ENCODE measurements at places on chromosomes 13 and 19.
A peak's percentile ranks its signal among the peaks of the same experiment; 100 is the strongest.

DNA sequence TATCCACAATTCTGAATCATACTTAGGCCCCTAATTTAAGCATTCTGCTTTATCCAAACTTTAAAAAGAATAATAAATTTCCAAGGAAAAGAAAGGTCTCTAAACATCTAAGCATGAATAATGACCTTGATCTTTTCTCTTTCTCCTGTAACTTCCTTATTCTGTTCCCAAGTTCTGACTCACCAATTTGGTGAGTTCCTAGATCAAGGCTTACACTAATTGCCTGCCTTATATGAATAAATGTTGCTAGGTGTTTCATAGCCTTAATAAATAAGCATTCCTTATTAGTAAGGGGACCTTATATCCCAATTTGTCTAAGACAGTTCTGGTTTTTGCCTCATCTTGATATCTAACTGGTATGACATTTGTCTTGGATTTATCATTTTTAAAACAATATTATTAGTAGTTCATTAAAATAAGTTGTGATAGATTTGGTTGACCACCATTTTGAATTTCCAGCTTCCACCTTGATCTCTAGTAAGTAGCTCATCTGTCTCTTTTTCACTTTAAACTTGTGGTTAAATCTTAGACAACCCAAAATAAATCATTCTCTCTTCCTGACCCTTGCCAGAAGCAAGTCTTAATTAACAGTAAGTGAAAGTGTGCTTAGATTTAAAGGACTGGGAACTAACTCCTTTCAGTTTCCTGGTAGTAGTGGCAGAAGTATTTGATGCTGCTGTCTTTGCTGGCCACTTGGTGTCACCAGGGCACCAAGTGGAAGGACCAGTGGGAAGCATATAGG is 121.2 kb upstream of the MLNR start:
- no peak for DNase-seq

- DNase-seq, result no peak
These were observed 44.2 kb downstream of the WASF3 start for GRCh38 chr13:26601669-26602068.

DNA sequence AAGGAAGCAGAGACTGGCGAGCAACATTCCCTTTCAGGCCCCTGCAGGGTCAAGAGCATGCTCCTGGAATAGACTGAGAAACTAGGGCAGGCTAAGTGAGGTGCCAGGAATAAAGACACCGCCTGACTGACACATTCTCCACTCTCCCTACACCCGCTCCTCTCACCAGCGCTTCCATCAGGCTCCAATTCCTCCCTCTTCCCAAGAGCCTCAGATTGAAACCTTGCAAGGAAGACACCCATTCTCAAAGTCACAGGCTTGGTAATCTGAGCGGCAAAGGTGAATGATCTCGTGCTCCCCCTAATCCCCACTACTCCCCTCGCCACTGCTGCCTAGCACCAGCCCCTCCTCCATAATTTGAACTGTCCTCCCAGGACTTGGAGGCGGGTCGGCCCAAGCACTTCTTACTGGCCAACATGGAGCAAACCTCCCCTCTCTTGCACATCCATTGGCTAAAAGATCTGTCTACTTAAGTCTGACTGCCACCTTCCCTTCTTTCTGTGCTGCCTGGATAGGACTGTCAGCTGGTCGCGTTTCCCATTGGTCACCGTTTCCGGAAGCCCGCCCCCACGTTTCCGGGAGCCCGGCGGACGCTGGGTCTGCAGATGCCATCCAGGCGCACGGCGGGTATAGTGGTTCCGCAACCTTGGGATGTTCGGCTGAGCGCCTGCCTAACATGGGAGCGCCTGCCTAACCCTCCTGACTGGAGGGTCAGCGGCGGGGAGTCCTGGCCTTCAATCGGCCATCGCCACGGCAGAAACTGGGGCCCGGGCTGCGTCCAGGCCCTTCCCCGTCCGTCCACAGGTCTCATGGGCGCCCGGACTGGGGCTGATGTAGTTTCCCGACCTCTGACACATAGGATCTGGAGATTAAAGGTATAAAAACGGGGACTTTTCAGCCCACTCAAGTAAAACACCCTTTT is 33.6 kb downstream of the ZNF383 start:
- DNase-seq, result no peak

GRCh38 chr13:97212601-97213040 is 9.5 kb upstream of the MBNL2 start:
- no peak for DNase-seq

- DNase-seq, result no peak
These were observed 626.9 kb downstream of the EFNB2 start for GRCh38 chr13:105908586-105908985.

DNA sequence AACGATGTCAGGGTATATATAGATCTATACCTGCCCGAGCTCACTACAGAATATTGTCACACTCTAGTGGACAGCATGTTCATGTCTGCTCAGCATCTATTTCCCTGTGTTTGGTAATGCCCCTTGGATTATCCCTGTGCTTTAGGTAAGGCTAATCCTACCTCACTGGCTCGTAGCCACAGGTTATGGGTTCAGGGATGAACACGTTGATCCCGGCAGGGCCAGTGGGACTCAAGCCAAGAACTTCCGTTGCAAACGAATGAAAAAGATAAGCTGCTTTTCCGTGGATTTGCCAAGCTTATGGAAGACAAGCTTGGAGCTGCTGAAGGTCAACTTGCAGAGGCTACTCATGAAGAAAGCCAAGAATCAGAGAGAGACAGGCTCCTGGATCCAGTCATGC is 400.0 kb upstream of the TSHZ3 start:
- DNase-seq, result no peak

DNA sequence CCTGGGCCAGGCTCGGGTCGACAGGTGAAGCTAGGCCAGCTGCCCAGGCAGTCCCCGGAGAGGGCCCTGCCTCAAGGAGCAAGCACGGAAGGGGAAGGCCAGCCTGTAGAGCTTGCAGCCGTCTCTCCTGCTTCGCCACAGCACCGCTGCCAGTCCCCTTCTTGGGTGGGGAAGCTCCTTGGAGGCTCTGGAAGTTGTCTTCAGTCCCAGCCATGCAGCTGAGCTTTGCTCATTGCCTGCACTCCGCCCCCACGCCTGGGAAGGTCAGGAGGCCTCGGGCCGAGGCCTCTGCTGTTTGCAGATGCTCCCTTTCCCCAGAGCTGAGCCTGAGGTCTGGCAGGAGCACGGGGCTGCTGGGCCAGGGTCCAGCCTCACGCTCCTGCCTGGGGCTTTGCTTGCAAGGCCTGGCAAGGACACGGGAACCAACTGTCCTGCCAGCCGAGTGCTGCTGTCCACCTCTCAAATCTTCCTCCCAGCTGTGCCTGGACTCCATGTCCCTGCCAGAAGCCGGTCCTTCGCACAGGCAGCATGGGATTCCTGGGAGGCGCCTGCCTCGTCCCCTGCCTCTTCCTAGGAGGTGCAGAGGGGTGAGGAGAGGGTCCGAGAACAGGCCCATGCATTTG is 13.3 kb downstream of the PLEKHF1 start:
- no peak for DNase-seq

DNA sequence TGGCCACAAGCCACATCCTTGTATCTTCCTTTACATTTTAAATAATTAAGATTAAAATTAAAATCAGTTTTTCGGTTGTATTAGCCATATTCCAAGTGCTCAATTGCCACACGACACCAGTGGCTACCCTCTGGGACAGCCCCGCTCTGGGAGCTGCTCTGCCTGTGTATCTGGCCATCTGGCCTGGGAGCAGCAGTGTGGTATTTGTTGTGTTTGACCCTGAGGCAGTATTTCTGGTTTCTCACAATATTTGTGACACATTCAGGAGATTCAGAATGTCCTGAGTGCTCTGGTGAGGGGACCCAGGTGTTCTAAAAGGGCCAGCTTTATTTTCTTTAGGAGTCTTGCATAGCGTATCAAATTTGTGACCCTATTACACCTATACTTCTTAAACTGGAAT is 179.0 kb downstream of the SUCLA2 start:
- DNase-seq, result no peak

DNA sequence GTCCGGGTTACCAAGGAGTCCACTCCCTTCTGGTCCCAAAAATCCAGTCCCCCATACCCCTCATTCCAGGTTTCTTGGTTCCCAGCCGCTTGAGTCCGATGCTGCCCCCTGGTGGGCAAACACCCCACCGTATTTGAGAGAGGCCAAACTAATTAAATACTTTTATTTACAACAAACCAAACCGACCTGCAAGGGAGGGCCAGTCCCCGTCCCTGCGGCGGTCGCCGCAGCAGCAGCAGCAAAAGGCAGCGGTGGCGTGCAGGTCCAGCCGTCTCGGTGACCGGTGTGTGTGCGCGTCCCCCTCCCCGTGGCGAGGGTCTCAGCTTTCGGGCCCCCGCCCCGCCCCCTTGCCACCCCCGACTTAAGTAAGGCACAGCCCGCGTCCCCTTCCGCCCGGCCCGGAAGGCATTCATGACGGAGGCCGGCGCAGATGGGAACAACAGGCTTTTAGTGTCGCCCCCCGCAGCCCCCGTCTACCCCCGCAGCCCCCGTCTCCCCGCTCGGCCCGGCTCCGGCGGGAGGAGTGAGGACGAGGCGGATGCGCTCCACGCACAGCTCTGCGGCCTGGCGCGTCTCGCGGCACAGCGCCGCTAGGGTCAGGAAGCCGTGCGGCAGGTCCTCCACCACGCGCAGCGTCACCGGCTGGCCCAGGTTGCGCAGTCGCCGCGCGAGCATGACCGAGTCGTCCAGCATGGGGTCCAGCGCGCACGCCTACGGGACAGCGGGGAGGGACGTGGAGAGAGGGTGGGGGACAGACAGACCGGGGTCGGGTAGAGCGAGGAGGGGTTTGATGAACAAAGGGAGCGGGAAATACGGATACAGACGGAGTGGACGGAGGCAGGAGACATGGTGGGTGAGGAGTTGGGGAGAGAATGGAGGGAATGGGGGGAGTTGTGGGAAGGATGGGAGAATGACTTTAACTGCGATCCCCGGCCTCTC is 11.5 kb upstream of the CNFN start:
- peak; percentile 57 for DNase-seq

DNA sequence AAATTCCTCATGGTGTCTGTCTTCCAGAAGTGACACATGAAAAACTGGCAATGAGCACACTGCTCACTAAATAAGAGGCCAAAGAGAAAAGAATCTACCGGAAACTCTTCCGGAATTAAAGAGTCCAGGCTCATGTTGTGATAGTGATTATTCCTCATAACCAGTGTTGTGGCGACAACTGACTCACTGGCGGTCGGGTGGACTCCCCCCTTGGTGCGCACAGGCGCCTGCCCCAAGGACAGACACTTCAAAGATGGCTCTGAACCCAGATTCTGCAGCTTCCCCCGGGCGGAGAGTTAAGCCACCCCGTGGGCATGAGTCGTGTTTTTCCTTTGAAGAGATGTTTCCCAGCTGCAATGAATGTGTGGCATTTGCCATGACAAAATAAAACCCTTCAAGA is 10.3 kb downstream of the IL17D start:
- DNase-seq, result no peak

DNA sequence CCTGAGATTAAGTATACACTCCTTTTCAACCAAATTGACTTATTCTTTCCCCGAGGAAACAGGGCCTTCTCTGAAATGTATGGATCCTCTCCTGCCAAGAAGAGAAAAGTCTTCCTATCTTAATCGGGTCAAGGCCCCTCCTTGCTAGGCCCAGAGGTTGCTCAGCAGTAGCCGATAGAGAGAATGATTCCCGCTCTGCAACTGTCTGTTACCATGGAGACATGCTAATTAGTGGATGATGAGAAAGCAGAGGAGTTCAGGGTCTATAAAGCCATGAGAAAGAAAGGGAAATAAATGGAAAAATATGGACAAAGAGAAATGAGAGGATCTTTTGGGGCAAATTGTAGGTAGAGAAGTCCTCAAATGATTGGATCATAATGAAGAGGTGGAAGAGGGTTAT is 103.5 kb downstream of the POU4F1 start:
- no peak for DNase-seq

DNA sequence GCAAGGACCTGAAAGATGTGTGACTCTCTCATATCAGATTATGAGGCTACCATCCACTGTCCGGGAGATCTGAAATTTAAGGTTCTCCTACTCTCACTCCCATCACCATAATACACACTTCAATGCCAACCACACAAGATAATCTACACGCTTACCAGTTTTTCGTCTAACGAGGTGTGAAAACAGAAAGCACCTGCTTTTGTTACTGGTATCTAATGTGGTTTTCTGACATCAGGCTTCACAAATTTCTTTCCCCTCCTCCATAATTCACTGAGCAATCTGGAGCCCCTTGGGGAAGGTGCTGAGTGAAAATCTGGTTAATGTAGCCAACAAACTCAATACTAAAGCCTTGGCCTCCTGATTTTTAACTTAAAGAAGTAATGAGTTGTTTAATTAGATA is 10.1 kb upstream of the LRCH1 start:
- no peak for DNase-seq

- DNase-seq, result no peak
These were observed 373.5 kb downstream of the KCTD12 start for GRCh38 chr13:76512721-76513145.

- no peak for DNase-seq
These were observed 3.8 kb upstream of the KLC3 start for GRCh38 chr19:45336696-45337251.

- DNase-seq, result no peak
These were observed 1937.6 kb downstream of the PCDH9 start for GRCh38 chr13:65292488-65292901.

- no peak for DNase-seq
These were observed 18.3 kb downstream of the ZIC5 start for GRCh38 chr13:99953138-99953755.

DNA sequence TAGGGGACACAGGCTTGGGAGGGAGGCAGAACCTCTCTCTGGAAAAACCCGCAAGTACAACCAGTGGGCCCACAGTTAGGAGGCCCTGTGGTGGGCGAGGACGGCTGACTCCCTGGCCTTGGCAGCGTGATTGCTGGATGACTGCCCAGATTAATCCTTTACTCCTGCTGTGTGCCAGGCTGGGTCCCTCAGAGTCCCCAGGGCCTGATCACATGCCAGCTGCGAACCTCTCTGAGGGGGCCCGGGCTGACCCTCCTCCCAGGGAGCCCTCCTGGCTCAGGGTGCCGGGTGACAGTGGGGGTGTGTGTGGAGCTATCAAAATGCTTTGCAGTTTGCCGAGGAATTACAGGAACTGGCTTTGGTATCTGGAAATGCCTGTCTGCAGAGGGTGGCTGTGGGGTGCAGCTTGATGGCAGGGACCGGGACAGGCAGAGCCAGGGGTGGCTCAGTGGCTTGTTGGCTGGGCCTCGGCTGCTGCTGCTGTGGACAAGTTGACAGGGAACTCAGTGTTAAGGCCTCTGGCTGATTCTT is 48.9 kb downstream of the DNM2 start:
- no peak for DNase-seq
